ENCODE measurements at places on chromosomes 5 and 9.
A peak's percentile ranks its signal among the peaks of the same experiment; 100 is the strongest.

GRCh38 chr9:109251080-109251775 lies 69.6 kb downstream of the EPB41L4B start:
- peak; percentile 57 for DNase-seq

DNA sequence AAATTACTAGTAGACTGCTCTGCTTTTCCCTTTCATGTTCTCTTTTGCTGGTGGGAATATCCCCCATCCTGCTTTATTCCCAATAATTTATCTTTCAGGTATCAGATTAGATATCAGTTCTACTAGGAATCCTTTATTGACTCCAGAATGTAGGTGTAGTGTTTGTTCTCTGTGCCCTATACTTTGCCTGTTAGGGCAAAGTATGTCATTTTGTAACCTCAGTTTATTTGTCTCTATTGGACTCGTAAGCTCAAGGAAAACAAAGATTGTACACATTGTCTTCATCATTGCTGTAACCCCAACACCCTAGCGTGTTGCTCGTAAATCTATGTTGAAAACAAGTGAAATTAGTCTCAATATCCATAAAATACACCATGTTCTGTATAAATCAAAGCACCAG lies 190.5 kb downstream of the COMMD10 start:
- no peak for DNase-seq

DNA sequence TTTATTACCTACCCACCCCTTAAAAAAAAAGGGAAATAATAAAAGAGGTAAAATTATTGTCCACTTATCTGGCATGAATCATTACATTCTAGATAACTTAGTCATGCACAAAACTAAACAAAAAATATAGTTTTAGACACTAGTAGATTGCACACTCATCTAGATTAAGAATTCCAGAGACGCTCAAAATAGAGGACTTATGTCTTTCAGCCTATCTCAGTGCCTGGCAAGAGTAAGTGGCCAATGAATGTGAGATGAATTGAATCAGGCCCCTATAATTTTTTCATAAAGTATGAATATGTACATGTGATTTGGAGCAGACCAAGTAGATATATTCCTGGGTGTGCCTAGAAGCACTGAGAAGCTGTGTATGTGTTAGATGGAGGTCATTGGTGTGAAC lies 2.0 kb upstream of the RXFP3 start:
- no peak for DNase-seq

DNA sequence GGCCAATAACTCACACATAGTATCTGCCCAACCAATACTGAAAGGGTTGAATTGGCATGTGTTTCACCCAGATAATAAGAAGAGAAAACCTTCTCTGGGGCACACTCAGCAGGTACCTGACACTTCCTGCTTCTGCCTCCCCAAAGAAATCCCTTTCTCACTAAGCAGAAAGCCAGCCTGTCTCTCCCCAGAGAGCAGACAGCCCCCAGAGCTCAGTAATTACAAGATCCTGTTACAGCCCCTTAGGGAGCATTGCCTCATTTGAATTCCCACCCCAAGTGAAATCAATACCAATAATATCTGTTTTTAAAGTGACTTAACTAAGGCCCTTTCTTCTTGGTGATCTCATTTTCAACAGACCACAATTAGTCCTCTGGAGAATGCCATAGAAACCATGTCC lies 38.5 kb upstream of the FOXI1 start:
- DNase-seq = no peak

Measured in NCI-H1105 treated with DMSO at 0.1 percent for 48 hours (cell line).